ENCODE measurements at places on chromosomes 13 and 19. TPM values are rescaled to one million over a fixed set of nuclear protein-coding genes. Genes with fewer than 3 reads are reported as not detected.
A peak's percentile ranks its signal among the peaks of the same experiment; 100 is the strongest.

GRCh38 chr13:28528848-28529247 lies 33.9 kb upstream of the FLT1 start:
- DNase-seq: no peak

DNA sequence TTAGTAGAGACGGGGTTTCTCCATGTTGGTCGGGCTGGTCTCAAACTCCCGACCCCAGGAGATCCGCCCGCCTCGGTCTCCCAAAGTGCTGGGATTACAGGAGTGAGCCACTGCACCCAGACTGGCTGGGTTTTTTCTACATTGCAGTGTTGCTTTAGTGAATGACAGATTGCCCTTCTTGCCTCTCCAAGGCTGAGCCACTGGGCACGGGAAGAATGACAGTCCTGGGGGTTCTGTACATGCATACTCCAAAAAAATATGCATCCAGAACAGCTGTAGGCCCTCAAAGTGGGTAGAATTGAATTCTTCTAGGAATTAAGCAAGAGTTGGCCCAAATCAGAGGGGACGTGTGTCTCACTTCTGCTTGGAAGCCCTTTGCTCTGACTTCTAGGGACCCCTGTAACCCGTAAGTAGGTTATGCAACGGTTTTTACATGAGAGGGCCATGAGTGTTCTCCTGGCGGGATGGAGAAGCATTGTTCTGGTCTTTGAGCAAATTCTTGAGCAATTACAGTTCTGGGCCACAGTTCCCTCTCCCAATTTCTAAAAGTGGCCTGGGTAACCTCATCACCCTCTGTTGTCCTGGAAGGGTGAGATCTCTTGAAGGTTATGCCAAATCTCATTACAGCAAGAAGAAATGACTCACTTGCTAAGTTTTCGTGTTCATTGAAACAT lies 3.6 kb downstream of the ACTN4 start:
- DNase-seq: no peak

GRCh38 chr13:103039183-103039582 lies 27.0 kb downstream of the SLC10A2 start:
- DNase-seq: no peak

DNA sequence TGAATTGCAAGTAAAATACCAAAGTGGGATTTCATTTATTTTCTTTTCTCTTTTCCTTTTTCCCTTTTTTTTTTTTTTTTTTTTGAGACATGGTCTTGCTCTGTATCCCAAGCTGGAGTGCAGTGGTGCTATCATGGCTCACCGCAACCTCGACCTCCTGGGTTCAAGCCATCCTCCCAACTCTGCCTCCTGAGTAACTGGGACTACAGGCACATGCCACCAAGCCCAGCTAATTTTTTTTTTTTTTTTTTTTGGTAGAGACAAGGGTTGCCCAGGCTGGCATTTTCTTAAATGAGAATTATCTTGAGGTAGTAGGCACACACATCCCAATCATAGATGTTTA lies 68.5 kb upstream of the GPR183 start:
- DNase-seq: no peak

DNA sequence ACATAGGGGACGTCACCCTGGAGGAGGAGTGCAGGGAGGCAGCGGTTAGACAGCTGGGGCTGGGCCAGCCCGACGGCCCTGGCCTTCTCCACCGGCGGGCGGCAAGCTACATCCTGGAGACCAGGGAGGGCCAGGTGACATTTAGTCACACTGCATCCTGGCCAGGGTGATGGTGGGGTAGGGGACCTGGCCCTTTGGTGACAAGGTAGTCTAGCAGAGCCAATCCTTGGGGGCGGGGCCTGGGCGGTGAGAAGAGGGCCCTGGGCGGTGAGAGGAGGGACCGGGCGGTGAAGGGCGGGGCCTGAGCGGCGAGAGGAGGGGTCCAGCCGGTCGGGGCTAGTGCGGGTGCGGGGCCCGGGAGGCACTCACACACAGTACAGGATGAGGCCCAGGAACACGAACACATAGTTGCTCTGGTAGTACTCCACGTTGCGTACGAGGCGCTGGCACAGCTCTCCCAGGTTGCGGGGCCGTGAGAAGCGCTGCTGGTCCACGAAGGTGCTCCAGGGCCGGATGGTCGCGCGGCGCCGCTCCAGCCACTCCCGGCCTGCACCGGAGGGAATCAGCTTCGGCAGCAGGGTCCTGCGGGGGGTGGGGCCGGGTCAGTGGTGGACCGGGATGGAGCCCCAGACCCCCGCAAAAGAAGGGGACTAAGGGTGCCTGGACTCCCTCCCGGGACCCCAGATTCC lies 610 bp downstream of the RABAC1 start:
- DNase-seq: peak; percentile 75

DNA sequence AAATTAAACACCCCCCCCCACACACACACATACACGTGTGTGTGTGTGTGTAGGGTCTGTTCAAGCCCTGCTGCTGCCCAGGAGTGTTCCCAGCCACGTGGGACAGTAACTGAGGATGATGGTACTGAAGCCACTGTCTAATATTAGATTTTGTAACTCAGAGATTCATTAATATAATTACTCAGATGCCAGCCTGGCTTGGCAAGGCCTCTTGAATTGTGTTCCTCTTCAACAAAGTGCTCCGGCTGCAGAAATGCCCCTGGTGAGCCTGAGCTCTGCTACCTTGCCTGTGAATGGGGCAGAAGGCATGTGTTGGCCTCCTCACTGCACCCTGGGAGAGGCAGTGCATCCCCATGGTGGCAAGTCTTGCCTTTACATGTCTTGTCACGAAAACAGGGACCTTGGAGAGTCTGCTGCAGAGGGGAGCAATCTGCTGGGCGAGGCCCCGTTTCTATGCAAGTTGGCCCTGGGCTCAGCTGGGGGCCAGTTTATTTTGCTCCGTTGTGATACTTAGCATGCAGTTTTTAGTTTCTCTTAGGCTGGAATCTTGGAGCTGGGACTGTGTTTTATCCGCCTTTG lies 44.0 kb downstream of the NFIX start:
- DNase-seq: peak; percentile 59

GRCh38 chr13:98445340-98446233 lies 131.3 kb downstream of the STK24 start:
- DNase-seq: peak; percentile 66

- DNase-seq: peak; percentile 83
Observed at GRCh38 chr19:3687774-3688706, 12.2 kb downstream of the PIP5K1C start.

GRCh38 chr13:20129076-20129475 lies 31.8 kb downstream of the GJA3 start:
- no peak for DNase-seq

DNA sequence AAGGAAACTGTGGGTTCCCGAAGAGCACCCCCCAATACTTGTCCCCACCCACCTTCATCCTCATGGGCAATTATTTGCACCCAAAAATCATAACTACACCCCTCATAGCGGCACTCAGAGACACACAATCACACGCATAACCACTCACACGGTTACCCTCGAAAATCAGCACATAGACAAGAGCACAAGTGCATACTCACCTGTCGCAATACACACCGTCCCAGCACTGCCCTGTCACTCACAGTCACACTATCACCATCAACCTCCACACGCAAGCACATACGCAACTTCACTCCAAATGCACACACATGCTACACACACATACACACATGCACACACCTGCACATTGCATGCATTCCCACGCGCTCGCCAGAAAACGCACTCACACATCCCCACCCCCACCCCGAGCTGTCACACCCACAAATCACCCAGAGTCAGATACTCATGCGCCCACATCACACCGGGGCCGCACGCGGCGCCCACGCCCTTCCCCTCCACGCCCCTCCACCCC lies 535 bp downstream of the COL5A3 start:
- no peak for DNase-seq

DNA sequence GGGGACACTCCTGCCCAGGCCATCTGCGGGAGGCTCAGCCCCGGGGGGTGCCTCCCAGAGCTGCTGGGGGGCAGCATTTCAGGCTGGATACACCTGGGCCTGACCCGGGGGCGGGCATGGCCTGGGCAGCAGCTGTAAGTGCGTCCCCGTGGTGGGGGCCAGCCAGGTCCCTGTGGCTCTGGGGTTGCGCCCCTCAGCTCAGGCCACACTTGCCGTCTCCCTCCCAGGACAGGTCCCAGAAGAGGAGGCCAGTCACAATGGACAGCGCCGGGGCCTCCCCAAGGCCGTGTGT lies 11.6 kb downstream of the CBARP start:
- no peak for DNase-seq

DNA sequence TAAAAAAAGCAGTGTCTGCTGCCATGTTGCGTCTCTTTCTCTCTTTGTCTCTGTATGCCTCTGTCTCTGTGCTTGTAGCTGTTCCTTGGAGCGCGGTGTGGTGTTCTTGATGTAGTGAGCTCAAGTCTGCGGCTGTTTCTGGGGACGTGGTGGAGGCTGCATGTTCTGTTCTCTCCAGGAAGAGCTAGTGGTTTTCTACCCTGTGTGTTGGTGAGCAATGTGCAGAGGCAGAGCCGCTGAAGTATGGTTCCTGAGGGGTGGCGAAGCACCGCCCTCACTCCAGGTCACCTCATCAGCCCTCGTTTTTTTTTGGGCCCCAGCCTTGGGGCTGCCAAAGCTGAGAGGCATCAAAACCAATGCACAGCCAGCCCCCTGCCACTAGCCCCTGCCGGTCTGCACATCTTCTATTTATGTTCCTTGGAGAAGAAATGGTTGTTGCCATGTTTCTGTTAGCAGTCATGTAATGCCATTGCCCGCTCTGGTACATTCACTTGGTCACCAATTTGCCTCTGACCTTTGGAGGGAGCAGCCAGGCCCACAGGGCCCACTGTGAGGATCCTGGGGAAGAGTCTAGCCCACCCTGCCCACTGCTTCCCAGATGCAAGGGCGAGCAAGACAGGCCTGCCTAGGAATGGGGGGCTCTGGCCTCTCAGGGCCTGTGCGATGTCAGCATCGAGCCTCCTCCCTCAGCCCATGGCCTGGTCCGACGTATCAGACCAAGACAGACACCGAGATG lies 7.2 kb downstream of the HNRNPL start:
- DNase-seq: no peak

GRCh38 chr13:79776531-79777295 lies 295.8 kb downstream of the NDFIP2 start:
- DNase-seq: no peak

- DNase-seq: peak; percentile 57
Observed at GRCh38 chr13:21671620-21672286, 880 bp downstream of the FGF9 start.

DNA sequence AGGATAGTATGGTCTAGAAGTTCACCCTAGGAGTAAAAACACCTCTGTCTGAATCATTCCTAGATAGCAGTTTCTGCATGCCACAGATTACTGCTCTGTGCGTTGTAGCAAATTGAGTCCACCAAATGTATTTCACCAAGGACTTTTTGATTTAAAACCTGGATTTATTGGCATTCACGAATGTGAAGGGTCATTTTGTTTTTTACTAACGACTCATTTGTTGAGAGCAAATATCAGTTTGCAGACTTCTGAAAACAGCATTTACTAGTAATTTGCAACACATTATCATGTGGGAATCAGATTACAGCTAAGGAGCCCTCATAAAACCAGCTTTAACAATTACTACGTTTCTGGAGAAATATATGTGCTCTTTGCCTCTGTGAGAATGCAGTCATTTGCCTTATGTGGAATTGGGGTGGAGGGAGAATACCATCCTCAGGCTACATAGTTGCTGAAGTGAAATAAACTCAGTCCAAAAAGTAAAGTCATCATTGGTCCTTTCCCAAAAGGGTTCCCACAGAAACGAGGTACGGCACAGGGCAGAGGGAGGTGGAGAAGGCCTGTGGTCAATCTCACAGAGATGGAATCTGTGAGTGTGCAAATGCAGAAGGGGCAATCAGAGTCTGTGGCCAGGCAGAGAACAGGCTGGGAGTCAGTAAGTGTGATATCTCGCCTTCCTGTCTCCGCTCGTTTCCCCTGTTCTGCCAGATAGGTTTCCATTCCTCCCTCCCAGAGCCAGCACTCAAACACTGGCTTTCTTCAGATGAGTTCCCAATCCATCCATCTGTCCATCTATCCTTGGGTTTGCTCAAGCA lies 63.1 kb downstream of the DLEU7 start:
- no peak for DNase-seq

DNA sequence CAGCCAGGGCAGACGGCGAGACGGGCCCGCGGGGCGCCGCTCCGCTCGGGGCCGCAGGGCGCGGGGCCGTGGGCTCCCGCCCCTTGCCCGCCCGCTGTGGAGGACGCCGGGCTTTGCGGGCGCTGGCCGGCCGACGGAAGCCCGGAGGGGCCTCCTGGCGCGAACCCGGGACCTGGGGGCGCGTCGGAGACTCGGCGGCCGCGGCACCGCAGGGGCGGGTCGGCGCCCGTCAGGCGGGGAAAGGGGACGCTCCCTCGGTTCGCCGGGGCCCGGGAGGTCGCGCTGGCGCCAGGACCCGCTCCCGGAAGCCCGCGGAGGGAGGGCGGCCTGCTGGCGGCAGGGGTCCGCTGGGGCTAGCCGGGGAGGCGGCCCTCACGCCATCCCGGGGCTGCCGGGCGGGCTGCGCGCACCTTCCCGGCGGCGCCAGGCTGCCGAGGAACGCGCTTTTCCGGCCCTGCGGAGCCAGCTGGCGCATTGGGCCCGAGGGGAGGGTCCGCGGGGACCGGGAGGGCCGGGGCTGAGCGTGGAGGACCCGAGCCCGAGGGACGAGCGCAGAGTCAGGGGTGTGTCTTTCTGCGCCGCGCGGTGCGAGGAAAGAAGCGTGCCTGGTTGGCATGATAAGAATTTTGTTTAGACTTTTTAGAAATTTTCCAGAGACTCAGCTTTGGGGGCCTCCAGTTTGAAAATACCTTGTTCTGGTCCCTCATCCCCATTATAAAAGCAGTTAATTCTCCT lies 511 bp downstream of the GARRE1 start:
- no peak for DNase-seq

DNA sequence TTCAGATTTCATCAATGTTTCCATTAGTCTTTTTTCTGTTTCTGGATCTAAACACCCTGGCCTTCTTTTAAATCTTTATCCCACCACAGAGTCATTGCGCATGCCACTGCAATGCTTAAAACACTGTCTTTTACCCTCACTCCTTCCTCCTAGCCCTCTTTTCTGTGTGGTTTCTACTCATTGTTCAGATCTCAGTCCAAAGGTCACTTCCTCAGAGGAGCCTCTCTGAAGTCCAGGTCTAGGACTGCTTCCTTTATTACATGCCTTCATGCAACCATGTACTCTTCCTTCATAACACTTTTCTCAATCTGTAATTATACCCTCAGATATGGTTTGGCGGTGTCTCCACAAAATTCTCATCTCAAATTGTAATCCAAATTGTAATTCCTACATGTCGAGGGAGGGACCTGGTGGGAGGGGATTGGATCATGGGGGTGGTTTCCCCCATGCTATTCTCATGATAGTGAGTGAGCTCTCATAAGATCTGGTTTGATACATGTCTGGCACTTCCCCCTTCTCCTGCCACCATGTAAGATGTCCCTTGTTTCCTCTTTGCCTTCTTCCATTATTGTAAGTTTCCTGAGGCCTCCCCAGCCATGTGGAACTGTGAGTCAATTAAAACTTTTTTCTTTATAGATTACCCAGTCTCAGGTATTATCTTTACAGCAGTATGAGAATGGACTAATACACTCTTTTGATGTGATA lies 808.9 kb downstream of the DIAPH3 start:
- DNase-seq: no peak

- DNase-seq: no peak
Observed at GRCh38 chr13:43356567-43356966, 333.2 kb downstream of the DNAJC15 start.

GRCh38 chr13:98537306-98537705 lies 39.6 kb downstream of the STK24 start:
- DNase-seq: no peak

The TDRD3 gene
- total RNA-seq: 8.5 TPM

The CD70 gene
- total RNA-seq: 143 TPM

The YJU2 gene
- total RNA-seq: 40.4 TPM

The VAV1 gene
- total RNA-seq: not detected

The ERCC5 gene
- 15.9 TPM for total RNA-seq

The WDR88 gene
- not detected for total RNA-seq

The CFAP97D2 gene
- total RNA-seq: not detected
